ENCODE measurements at places on chromosomes 13 and 19.
A peak's percentile ranks its signal among the peaks of the same experiment; 100 is the strongest.

DNA sequence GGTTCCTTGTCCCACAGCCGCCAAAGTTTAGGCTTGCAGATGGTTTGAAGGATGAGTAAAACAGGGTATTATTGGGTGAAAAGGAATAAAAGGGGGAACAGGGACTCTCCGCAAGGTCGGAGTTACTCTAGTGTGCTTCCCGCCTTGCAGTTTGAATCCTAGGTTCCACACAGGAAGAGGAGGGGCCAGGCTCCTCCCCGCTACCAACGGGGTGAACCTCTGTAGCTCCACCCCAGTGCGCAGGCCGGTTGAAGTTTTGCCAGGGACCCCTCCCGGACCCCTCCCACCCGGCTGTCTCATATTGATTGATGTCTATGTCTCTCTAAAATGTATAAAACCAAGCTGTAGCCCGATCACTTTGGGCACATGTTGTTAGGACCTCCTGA, 11.6 kb upstream of the GTF2F2 start:
- DNase-seq = no peak

DNA sequence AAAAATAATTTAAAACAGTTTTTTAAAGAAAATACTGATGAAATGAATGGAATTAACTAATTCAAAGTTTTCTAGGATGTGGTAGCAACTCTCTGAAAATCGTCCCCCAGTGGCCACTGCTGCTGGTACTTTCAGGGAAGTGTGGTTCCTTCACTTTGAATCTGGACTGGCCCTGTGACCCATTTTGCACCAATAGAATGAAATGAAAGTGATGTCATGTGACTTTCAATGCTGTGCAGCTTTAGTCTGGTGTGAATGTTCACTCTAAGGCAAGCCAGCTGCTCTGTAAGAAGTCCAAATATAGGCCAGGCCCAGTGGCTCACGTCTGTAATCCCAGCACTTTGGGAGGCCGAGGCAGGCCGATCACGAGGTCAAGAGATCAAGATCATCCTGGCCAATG, 26.4 kb upstream of the HNRNPA1L2 start:
- no peak for DNase-seq

- no peak for DNase-seq
Measured at GRCh38 chr19:48646722-48647216, 782 bp upstream of the CA11 start.

- DNase-seq = peak; percentile 26
Measured at GRCh38 chr13:95485045-95485517, 67.4 kb upstream of the CLDN10 start.

GRCh38 chr19:56838909-56839651, 1.4 kb downstream of the PEG3 start:
- DNase-seq = no peak

DNA sequence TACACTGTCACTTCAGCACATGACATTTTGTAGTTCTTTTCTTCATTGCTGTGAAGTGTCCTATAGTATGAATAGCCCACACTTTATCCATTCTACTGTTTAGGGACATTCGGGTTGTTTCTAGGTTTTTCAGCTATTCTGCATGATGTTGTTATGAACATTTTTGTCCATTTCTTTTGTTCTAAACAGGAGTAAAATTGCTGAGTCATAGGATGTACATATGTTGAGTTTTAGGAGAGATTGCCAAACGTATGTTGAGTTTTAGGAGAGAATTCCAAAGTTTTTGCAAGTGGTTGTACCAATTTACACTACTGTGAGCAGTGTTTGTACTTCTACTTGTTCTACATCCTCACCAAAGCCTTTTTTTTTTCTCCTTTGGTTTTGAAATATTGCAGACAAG, 115.0 kb downstream of the MTUS2 start:
- DNase-seq = no peak

DNA sequence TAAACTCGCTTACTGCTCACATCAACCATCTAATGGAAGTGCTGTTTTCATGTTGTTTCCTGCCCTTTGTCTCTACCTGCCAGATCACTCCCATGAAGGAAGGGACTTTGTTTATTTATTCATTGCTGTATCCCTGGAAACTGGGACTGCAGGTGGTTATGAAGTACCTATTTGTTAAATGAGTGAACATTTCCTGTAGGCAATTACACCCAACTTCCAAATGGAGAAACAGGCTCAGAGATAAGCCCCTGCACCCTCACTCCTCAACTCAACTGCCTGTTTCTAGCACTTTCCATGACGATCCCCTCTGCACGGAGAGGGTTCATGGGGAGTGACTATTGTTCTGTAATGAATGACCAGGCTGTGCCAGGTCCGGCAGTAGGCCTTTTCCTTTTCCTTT, 1.9 kb upstream of the SELENOW start:
- no peak for DNase-seq

- no peak for DNase-seq
Measured at GRCh38 chr19:31979949-31980670, 365.3 kb upstream of the ZNF507 start.

DNA sequence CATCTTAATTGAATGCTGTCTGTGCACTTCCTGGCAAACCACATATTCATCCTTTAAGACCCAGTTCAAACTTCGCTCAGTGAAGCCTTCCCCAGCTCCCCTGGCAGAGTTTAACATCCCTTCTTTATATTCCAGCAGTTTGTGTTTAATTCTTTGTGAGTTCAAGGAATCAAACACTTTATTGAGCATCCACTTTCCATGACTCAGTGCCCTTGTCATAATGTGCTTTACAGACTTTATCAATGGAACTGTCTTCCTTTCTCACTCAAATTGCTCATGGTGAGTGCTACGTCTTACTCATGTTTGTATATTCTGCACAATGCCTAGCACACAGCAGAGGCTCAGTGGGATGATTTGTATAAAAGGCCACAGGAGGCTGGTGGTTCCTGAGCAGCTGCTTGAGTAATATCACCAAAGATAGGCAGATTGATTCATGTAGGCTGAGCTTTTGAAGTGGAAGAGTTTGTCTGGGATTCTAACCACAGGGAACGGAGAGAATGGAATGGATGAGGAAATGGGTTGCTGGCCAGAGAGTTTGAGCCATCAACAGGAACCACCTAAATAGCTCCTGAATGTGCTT, 44.2 kb downstream of the SERTM1 start:
- no peak for DNase-seq

DNA sequence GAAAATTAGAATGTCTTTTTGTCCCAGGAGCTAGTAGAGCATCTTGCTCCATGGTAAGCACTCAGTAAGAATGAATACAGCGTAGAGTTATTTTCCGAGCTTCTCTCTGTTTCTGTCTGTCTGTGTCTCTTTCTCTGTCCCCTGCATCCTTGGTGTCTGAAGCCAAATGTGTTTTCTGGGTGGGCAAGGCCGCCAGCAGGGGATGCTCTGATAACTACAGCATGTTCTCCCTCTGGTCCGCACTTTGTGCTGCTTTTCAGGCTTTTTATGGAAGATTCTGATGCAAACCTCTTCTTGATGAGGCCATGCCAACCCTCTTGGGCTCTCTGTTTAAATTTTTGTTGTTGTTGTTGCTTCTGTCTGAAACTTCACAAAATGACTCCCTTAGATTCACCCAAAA, 142.8 kb upstream of the UBL3 start:
- no peak for DNase-seq

DNA sequence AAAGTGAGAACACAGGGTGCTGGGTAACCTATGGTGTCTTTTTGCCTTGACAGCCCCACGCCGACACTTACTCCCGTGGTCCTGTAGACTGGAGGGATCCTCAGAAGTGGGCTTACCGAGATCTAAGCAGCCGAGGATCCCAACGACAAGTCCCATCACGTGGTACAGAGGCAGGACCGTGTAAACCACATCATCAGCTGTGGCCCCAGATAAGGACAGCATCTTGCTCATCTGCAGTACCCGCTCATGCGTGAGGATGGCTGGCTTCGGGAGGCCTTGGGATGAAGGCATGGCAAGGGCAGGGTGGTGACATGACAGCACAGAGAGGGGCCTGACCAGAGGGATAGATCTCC, 2.1 kb downstream of the SLC27A5 start:
- no peak for DNase-seq

- no peak for DNase-seq
Measured at GRCh38 chr13:42498521-42498920, 75.4 kb upstream of the TNFSF11 start.

DNA sequence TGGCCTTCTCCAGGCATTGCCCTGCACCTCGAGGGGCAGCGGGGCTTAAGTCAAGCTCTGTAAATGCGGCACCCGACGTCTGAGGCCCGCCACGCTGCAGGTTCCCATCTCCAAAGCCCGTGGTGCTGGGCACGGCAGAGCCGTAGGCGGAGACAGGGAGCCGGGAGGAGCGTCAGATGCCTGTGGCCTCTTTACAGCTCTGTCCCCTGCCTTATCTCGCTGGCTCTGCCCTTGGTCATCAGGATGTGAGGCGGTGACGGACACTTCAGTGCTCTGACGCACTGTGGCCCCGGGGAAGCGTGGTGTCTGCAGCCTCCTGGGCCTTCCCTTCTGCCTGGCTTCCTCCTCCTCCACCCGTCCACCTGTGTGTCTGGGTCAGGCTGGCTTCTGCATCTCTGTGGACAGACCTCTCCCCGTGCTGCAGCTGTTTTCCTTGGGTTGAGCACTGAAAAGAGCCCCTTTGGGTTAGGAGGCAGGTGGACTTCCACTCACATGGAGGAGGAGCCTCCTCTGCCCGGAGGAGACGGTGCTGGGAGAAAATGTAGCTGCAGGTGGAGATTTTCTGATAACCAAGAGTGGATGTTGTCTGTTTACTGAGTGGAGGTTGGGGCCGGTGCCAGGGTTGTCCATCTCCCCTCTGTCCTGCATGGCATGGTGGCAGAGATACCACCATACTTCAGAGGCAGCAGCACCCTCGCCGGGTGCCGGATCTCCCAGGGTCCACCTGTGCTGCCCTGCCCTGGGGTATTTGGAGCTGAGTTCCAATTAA, 14.6 kb downstream of the MCF2L start:
- DNase-seq = no peak

DNA sequence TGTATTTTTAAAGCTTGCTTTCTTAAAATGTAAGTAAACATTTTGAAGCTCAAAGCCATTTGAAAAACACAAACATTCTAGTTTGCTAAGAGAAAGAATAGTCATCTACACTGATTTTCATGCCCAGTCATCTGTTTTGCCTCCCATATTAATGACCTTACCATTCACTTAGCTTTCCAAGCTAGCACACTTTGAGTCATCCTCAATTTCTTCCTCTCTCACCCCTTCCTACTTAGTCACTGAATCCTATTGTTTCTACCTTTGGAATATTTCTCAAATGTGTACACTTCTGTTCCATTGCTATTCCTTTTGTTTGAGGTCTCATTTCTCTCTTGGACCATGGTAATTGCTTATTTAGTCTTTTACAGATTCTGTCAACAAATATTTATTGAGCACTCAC, 7.3 kb upstream of the HS6ST3 start:
- DNase-seq = no peak

- no peak for DNase-seq
Measured at GRCh38 chr13:43764349-43764748, 22.4 kb downstream of the ENOX1 start.

GRCh38 chr19:4057931-4058692, 8.6 kb downstream of the ZBTB7A start:
- peak; percentile 96 for DNase-seq

DNA sequence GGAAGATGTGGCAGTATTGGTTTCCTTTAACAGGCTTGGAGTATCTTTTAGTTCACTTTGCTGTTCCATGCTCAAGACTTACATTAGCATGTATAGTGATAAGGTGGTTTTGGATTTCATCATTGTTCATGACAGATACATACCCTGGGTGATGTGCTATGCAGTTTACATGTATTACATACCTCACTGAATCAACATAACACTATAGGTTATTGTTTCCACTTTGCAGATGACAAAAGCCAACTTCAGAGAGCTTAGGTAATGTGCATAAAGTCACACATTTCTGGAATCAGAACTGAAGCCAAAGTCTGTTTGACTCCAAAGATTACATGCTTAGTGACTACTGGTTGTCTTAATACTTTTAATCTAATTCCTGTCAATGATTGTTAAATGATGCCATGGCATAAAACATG, 7.1 kb downstream of the COMMD6 start:
- no peak for DNase-seq

- DNase-seq = no peak
Measured at GRCh38 chr13:84413016-84413415, 530.7 kb upstream of the SLITRK1 start.

GRCh38 chr19:2812414-2813234, 7.0 kb upstream of the ZNF554 start:
- no peak for DNase-seq

- no peak for DNase-seq
Measured at GRCh38 chr13:98938801-98939200, 39.1 kb downstream of the DOCK9 start.

GRCh38 chr13:20312292-20312691, 80.2 kb upstream of the GJB6 start:
- no peak for DNase-seq

- DNase-seq = no peak
Measured at GRCh38 chr13:64371045-64371444, 2859.1 kb downstream of the PCDH9 start.

GRCh38 chr13:100636441-100636840, 38.2 kb downstream of the TMTC4 start:
- DNase-seq = no peak

GRCh38 chr19:13873834-13874515, 3.0 kb upstream of the NANOS3 start:
- DNase-seq = no peak

DNA sequence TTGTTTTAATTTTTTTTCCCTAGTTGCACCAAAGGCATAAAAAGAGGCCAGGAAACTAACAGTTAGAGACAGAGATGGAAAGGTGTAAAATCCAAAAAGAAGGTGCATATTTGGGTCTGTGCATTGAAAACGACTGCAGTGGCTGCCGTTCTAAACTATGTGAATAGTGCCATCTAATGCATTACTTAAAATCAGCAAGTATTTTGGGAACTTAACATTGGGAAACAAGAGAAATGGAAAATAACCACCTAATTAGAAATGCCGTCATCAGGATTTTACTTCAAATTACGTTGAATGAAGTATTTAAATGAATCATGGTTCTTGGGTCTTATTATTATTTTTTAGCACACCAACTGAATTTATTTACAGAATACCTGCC, 189.5 kb upstream of the MIR17HG start:
- no peak for DNase-seq

- no peak for DNase-seq
Measured at GRCh38 chr13:111577208-111577828, 256.9 kb downstream of the TEX29 start.

DNA sequence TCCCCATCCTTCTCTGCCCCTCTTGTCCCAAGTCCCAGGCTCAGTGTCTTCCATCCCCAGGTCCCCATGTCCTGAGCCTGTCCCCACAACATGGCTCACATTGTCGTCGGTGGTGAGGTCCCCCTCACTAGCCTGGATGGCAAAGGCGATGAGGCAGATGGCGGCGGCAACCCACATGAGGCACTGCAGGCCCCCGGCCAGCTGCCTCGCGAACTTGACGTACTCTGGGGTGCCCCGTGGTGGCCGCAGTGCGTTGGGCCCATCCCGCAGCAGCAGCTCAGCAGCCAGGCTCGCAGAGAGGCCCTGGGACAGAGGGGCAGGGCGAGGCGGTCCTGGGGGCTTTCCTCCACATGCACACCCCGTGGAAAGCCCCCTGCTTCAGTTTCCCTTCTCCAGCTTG, 1.1 kb downstream of the ATP4A start:
- no peak for DNase-seq

- DNase-seq = no peak
Measured at GRCh38 chr13:27534981-27535380, 84.6 kb upstream of the MTIF3 start.
